ENCODE measurements at places on chromosomes 6 and 20.
A peak's percentile ranks its signal among the peaks of the same experiment; 100 is the strongest.

DNA sequence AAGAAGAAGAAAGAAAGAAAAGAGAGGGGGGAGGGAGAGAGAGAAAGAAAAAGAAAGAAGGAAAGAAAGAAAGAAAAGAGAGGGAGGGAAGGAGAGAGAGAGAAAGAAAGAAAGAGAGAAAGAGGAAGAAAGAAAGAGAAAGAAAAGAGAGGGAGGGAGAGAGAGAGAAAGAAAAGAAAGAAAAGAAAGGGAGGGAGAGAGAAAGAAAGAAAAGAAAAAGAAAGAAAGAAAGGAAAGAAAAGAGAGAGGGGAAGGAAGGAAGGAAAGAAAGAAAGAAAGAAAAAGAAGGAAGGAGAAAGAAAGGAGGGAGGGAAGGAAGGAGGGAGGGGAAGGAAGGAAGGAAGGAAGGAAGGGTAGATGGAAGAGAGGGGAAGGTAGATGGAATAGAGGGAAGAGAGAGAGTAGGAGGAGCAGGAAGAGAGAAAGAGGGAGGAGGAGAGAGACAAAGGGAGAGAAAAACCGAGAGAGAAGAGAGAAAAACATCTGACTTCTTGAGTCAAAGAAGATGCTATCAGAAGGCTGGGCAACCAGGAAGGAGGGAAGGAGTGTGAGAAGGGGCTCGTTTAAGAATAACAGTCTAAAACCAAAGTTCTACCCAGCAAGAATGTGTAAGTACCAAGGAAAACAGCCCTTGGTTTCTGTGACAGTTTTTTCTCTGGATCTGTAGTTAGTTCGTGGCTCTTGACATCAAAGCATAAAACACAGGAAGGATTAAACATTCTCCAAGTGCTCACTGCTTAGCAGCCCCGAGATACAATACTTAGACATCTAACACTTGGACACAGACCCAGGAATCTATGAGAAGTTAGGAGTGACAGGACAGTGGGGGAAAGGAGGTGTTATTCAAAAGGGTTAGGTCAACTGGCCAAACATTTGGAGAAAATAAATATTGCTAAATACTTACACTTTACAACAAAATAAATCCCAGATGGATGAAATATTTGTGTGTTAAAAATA lies 131.9 kb upstream of the STMND1 start:
- no peak for DNase-seq

- DNase-seq, result no peak
Observed at GRCh38 chr6:21384216-21384615, 209.3 kb upstream of the SOX4 start.

- peak; percentile 79 for DNase-seq
Observed at GRCh38 chr6:75526502-75527127, 33.0 kb upstream of the FILIP1 start.

DNA sequence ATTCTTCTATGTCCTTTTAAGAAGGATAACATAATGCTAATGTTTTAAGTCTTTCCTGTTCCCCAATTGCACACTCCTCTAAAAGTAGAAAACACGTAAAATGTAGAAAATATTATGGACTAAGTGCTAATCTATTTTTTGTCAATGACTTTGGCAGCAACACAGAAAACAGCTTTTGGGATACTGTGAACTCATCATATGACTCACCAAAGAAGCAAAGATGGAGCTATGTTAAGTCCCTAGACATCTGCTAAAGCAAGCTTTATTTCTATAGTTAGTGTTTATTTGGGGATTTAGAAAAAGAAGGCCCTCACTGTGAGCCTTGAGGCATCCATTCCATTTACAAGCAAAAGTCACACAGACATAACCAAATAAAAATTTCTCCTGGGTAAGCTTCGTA lies 23.0 kb downstream of the OPN5 start:
- no peak for DNase-seq

GRCh38 chr6:144006736-144007477 lies 1.2 kb downstream of the PLAGL1 start:
- no peak for DNase-seq

- no peak for DNase-seq
Observed at GRCh38 chr6:30348957-30349356, 4.0 kb downstream of the RPP21 start.

DNA sequence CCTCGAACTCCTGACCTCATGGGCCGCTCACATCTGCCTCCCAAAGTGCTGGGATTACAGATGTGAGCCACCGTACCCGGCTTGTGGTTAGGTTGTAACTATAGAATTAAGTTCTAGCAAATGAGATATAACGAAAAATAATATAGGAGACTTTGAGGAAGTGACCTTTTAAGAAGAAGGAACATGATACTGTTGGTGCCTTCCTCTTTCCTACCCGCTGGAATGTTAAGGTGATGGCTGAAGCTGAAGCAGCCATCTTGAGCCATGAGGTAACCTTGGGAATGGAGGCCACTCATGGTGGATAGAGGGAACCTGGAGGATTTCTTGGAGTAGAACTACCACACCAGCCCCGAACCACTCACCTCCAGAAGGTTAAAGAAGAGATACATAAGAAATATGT lies 48.1 kb upstream of the MDGA1 start:
- no peak for DNase-seq

DNA sequence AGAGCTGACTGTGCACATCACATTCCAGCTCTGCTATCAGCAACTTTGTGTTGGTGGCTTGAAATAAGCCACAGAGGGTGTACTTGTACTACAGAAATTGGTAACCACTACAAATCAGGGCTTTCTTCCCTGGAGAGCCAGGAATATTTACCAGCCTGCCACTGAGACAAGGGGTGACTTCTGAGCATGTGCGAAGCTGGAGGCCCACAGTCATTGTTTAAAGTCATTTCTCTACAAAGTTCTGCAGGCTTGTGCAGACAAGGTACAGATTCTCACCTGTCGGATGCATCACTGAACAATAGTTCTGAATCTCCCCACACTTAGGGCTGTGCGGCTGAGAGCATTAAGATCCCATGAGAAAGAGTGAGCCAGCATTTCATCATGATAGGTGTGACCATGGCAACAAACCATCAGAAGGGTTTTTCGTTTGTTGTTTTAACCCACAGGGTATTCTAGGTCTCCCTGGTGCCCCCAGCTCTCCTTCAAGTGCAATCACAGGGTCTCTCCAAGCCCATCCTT lies 292.8 kb downstream of the CDC5L start:
- no peak for DNase-seq

GRCh38 chr20:37172836-37173235 lies 6.3 kb upstream of the RPN2 start:
- DNase-seq, result no peak

DNA sequence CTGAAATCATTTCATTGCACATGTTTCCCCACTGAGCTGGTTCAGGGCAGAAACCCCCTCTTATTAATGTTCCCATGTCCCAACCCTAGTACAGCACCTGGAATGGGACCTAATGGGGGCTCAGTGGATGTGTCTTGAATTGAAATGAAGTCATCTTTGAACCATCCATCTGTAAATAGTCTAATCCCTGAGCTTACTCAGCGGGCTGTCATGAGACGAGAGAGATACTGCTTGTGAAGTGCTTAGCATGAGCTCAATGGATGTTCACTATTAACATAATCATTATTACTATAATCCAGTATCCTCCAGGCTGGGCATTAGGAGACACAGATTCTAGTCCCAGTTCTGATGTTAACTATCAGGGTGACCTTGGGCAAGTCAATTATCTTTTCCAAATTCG lies 106.6 kb upstream of the LRFN2 start:
- DNase-seq, result no peak

GRCh38 chr20:18005170-18005989 lies 36.6 kb downstream of the MGME1 start:
- DNase-seq, result no peak

- DNase-seq, result no peak
Observed at GRCh38 chr20:15485519-15485918, 1087.7 kb downstream of the KIF16B start.

DNA sequence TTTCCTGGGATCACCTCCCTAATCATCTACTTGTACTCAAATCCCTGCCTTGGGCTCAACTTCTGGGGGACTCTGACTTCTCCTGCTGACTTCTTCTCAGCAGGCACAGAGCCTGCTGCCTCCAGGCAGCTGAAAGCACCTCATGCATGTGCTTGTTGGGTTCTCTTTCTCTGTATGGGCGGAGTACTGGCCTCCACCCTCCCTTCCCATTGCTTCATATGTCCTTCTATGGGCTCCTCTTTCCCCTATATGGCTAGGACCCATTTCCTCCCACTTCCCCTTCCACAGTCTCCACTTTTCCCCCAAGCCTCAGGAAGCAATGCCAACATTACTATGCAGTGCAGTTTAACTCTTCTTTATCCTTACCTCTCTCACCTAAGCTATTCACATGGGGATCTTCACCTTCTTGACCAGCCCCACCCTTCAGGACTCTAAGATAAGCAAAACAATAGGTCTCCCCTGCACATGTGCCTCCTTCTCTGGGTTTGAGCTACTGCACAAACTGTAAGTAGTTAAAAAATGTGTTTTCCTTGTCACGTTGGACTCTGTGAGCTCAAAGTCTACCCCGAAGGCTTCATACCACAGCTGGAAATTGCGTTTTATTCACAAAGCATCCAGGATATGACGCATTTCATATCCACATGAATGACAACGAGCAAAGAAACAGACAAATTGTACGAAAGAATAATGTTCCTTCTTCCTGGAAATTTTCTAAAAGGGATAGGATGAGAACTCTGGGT lies 93.7 kb downstream of the CDS2 start:
- DNase-seq, result no peak

DNA sequence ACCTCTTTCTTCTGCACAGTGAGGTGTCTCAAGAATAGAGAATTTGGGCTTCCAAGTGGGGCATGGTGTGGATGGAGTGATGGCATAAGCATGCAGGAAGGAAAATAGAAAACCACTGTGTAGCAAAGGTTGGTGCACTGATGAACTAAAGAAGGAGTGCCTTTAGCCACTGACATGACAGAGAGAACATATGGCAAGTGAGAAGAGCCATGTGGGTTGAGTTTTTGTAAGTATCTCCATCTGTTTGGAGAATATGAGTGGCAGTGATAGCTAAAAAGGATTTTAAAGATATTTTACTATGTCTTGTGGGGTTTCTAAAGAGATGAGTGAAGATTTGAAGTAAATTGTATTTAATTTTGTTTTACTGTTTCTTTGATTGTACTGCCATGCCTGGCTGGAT lies 160.5 kb upstream of the GRIK2 start:
- DNase-seq, result no peak

GRCh38 chr20:38680500-38681306 lies 43.6 kb upstream of the SLC32A1 start:
- peak; percentile 59 for DNase-seq

DNA sequence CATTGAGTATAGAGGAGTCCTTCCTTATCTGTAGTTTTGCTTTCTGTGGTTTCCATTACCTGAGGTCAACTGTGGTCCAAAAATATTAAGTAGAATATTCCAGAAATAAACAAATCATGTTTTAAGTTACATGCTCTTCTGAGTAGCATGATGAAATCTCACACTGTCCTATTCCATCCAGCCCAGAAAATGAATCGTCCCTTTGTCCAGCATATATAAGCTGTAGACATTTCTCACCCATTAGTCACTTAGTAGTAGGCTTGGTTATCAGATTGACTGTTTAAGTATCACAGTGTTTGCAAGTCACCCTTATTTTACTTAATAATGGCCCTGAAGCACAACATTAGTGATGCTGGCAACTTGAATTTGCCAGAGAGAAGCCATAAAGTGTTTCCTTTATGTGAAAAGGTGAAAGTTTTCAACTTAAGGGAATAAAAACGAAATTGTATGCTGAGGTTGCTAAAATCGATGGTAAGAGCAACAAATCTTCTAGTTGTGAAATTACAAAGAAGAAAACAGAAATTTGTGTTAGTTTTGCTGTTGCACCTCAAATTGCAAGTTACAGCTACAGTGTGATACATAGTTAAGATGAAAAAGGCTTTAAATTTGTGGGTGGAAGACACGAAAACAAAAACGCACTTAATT lies 198.6 kb upstream of the SIM1 start:
- no peak for DNase-seq

DNA sequence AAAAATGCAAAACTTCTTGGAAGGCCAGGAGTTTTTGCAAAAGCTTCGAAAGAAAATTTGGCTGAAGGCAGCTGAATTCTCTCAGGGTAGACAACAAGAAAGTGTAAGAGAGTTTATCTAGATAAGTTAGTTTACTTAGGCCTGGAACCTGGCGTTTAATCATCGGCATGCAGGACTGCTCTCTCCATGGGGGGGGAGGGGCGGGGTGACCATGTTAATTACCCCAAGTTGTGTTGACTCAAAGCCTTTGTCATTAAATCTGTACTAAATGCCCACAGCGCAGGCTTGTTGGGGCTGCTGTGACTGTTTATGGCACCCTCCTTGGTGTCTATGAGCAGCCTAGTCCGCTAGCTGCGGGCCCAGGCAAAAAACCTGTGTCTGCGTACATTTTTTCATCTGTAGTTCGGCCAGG lies 20.1 kb upstream of the ZNF451 start:
- no peak for DNase-seq

DNA sequence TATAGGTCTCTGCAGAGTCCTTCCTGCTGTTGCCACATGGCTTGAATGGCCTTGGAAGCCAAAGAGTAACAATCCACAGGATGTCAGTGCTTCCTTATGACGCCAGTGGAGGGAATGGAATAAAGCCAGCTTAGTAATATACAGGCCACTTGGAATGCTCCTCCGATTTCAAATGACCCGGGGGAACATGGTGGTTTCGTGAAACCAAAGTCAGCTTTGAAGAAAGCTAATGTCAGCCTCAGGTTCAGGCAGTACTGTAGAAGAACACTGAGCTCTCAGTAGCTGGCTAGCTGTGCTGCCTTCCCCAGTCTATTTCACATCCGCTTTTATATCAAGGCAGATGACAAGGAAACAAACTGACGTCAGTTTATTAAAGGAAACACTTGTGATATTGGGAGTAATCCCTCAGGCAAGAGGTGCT lies 189.1 kb downstream of the DTNBP1 start:
- DNase-seq, result no peak

GRCh38 chr20:2871661-2872458 lies 1.4 kb upstream of the PTPRA start:
- no peak for DNase-seq

DNA sequence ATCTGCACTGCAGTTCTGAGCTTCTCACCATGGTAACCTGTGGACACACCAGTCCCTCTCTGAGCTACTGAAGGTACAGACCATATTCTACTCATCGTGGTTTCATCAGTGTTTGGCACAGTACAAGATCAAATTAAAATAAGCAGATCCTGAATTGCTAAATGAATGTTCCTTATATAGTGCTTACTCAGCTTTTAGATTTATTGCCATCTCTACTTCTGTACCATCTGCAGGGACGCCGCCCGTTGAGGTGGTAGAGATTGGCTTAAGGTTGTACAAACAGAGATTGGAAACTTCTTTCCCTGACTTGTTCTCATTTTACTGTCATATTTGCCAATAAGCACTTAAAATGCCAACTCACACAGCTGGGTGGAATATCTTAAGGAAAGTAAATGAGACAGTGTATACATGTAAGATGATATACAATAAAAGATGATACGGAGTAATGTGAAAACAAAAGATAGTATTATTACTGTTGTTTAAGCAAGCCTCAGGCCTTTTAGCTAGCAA lies 223.4 kb upstream of the FOXQ1 start:
- DNase-seq, result no peak
